ENCODE measurements at places on chromosomes 7 and 10. TPM values are rescaled to one million over a fixed set of nuclear protein-coding genes. Genes with fewer than 3 reads are reported as not detected.

GRCh38 chr7:149353739-149354504, 91.9 kb downstream of the ZNF783 start:
- H3K27me3 ChIP-seq = no peaks in the 10 kb centered on the region
- no peak overlapping the region for H3K27ac ChIP-seq
- DNase-seq = no peak
- no peak overlapping the region for H3K4me3 ChIP-seq

DNA sequence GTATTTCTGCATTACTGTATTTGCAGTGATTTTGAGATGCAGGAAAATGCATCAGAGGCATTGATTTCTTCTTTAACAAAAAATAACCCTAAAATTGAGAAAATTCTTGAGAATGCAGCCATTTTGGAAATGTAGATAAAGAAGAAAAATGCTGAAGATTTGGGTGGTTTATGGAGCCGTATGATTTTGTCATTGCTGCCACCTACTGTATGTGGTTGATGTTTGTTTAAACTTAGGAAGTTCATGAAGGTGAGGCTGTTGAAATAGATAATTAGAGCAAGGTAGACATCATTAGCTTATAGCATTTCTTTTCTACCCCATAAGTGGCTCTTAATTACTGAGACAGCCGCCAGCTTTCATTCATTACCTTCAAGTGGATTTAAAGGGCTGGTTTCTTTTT, 92.1 kb upstream of the SAMD8 start:
- H3K27me3 ChIP-seq = no peaks in the 10 kb centered on the region
- DNase-seq = no peak
- H3K4me1 ChIP-seq = peaks cover 4% of the 10 kb centered on the region
- no peak overlapping the region for H3K27ac ChIP-seq

DNA sequence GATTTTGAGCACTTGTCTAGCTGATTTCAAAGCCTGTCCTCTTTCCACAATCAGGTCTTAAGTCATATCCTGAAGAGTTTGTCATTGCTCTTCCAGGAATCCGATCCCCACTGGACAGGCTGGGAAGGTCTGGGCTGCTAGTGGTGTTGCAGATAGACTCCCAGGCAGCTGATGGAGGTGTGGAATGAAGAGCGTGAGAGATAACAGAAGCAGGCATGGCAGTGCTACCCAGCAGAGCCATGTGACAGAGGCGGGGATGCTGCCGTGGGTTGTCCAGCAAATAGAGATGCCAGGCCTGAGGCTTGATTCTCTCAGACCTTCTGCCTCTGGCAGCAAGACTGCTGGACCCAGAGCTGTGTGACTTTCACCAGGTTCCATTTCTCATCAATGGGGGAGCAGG, 116.5 kb upstream of the EEPD1 start:
- peaks cover 12% of the 10 kb centered on the region for H3K4me1 ChIP-seq
- DNase-seq = no peak
- no peak overlapping the region for H3K4me3 ChIP-seq
- H3K27ac ChIP-seq = no peak overlapping the region
- H3K27me3 ChIP-seq = no peaks in the 10 kb centered on the region

DNA sequence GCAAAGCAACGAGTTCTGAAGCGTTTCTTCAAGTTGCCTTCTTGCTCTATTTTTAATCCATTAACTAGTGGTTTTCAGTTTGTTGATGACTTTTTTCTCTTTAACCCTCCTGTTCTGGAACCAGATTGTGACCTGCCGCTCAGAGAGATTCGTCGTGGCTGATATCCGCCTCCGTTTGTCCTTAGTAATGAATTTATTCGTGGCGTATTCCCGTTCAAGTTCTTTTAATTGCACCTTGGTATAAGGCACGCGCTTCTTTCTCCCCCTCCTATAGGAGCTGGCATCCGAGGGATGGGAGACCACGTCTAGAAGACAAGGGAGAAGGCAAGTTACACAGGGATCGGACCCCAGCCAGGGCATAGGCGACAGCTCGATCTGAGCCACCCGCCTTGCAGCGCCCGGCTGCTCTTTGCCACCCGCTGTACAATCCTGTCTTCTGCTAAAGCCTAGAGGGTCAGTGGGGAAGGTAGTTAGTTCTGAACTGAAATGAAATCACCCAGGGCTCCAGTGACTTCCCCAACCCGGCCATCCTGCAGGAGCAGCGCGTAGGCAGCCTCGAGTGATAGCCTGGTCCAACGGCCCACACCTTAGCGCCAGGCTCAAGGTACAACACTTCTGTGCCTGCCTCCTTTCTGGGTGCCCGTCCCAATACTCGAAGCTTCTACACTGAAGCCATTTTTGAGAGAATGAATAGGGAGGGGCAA, 1.6 kb downstream of the HOXA13 start:
- H3K36me3 ChIP-seq = no peaks in the 10 kb centered on the region
- peaks cover 100% of the 10 kb centered on the region for H3K27me3 ChIP-seq
- H3K4me1 ChIP-seq = no peaks in the 10 kb centered on the region
- H3K27ac ChIP-seq = no peak overlapping the region

- no peaks in the 10 kb centered on the region for H3K4me1 ChIP-seq
- no peak for DNase-seq
- H3K36me3 ChIP-seq = no peaks in the 10 kb centered on the region
These were observed 2.3 kb downstream of the CDK13 start for GRCh38 chr7:39952374-39952773.

DNA sequence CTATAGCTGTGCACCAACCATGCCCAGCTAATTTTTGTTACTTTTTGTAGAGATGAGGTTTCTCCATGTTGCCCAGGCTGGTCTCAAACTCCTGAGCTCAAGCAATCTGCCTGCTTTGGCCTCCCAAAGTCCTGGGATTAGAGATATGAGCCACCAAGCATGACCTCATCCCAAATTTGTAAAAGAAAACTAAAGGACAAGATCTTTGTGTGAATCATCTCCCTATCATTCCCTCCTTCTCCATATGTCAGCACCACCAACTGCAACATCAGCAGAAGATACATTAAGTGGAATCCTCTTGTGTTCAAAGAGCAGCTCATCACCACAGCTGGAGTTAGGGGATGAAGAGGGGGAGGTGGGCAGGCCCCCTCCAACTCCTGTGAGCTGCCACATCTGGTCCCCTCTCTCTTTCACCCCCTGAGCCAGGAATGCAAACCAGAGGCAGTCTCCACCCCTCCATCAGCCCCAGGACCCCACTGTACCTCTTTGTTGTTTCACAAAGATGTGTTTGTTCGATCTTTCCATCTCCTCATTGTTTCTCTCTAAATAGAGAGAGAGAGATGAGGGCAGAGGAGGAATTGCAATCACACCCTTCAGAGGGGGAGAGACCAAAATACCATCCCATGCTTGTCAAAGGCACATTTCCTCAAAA, 47.3 kb upstream of the PIP4K2A start:
- H3K4me3 ChIP-seq = no peak overlapping the region
- no peaks in the 10 kb centered on the region for H3K36me3 ChIP-seq

DNA sequence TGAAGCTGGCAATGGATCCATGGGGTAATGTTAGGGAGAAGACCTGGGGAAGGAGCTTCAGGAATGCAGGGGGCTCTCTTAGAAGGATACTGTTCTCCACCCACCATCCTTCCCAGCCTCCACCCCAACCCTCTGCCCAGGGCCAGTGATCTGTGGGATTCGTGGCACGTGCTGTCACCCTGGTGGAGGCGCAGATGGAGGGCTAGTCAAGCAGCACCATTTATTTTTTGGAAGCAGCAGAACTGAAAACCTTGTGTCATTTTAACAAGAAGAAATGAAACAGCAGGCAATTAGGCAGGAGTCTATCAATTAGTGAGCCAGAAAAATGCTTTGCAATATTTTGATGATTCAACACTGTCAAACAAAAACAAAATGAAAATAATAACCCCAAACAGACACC, 155.9 kb downstream of the SH2D4B start:
- no peak overlapping the region for H3K4me3 ChIP-seq
- no peak for DNase-seq
- H3K27ac ChIP-seq = no peak overlapping the region
- H3K27me3 ChIP-seq = no peaks in the 10 kb centered on the region
- H3K4me1 ChIP-seq = no peaks in the 10 kb centered on the region

GRCh38 chr10:101038484-101038883, 7.5 kb downstream of the SFXN3 start:
- DNase-seq = no peak
- no peak overlapping the region for H3K27ac ChIP-seq
- no peaks in the 10 kb centered on the region for H3K36me3 ChIP-seq
- H3K4me1 ChIP-seq = peaks cover 10% of the 10 kb centered on the region
- H3K27me3 ChIP-seq = no peaks in the 10 kb centered on the region

The OIT3 gene
- not detected for total RNA-seq

The MUC3A gene
- total RNA-seq = 43.9 TPM

The TMEM178B gene
- total RNA-seq = 15.8 TPM

All from H1 (cell line).